ENCODE measurements at places on chromosomes 5 and 9.

DNA sequence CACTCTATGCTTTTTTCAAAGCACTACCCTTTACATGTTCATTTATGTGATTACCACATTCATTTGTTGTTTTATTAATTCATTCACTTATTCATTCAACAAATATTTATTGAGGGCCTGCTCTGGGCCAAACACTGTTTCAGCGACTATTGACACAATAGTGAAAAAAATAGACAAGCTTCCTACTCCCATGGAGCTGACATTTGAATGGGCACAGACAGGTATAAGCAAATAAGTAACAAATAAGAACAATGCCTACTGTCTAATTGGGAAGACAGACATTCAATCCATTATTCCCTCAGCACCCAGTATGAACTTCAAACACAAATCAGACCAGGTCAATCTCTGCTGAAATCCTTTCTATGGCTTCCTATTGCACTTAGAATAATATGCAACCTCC lies 156.9 kb upstream of the NR3C1 start:
- no peak for DNase-seq

DNA sequence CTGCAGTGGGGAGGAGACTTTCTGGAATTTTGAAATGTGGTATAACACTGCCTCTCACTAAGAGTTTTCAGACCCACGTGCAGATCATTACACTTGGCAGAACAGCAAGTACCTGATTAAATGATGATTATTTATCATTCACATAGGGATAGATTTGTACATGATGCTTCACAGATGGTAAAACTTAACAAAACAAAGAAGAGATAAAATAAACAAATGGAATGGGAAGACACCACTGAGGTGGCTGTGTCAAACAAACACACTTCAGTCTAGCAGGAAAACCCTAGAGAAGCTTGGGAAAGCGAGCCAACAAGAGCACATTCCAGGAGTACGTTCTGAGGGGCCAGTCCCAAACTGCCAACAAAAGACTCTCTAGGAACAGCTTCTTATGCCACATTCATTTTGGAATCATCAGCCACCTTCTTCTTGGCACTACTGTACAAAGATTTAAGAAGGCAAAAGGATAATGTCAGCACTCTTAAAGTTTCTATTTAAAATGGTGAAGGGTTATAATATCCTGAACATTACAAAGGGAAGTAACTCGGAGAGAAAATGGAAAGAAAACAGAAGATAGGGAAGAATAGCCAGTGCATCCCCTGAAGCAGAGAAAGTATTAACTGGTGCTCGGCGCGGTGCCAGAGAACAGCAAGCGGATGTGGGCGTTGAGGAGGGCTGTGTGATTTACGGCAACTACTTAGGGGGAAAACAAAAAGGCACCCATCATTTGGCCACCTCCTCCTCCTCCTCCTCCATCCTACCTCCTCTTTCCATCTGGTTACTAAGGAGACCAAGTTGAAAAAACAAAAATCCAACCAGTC lies 1.6 kb downstream of the MED27 start:
- DNase-seq, result no peak

- DNase-seq, result no peak
Observed at GRCh38 chr5:171469326-171469725, 49.9 kb downstream of the FGF18 start.

DNA sequence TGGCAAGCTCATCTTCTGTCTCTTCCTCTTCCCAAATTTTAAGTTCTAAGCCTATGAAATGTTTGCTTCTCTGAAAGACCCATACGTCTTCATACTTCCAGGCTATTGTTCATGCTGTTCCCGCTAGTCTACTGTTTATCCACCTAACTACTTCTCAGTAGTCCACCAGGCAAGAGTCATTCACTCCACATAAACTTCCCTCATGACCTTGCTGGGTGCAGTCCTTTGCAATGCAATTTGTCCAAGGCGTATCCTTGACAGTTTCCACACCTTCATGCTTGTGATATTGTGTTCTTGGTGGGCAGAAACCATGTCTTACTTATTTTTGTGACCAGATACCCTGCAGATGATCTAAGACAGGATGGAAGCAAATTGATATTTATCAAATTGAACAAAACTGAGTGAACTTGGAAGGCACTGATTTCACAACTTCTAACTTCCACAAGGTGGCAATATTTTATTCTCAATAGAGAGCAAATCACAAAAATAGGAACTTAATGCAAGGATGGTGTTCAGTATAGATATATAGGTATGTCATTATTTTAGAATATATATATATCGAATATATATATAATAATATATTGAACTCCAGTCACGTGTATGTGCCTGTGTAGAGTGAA lies 30.3 kb downstream of the TYRP1 start:
- no peak for DNase-seq

- no peak for DNase-seq
Observed at GRCh38 chr9:71431931-71432330, 310.5 kb upstream of the TRPM3 start.

DNA sequence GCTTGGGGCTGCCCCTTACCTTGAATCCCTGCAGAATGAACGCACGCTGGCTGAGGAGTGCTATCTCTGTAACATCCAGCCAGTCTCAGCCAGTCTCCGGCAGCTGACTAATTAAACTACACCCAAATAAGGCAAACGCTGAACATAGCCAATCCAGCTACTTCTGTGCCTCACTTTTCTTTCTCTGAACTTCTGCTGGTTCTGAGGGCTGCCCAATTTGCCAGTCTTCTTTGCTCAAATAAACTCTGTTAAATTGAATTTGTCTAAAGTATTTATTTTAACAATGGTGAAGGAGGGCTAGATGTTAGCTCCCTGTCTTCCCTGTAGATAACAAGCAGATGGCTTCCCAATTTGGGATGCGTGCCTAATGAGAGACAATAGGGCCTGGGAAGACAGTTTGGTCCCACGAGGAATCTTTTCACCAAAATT lies 154.0 kb upstream of the NFIL3 start:
- no peak for DNase-seq

DNA sequence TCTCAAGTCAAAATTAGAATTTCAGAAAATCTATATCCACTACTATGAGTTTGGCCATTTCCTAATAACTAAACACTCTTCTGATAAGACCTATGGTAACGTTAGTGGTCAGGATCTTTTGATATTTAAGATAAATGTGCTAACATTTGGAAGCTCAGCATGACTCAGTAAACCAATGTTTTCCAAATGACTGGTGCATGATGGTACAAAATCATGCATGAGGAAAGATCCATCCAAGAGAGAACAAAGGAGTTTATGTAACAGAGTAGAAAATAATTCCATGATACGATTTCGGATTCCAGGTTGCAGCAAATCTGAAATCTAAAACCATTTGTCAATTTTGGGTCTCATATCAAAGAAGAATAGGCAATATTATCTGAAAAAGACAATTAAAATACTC lies 279.2 kb downstream of the NSG2 start:
- DNase-seq, result no peak

DNA sequence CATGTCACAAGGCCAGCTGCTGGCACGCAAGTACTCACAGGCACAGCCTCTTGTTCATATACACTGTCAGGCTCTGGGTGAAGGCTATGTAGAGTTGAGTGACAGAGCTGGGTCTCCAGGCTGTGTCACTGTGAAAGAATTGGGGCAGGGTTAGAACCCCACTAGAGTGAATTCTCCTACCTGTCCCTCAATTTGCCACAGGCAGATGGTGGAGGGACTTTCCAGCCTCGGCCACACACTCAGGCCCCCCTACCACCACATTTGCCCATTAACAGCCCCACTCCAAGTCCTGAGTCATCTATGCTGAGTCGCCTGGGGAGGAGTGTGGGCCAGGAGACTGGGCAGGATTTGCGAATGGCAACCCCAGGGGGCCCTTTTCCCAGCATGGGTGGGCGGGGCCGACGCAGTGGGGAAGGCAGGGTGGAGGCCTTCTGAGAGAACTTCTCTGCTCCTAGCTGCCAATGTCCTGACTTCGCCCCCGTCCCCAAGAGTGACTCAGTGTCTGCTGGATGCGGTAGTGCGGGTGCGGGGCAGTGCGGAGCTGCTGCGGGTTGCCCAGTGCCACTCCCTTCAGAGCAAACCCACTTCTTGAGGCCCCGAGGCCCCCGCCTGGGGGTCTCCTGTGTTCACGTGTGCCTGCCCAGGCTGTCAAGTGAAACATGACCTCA lies 50.3 kb upstream of the PSD2 start:
- peak; percentile 56 for DNase-seq

DNA sequence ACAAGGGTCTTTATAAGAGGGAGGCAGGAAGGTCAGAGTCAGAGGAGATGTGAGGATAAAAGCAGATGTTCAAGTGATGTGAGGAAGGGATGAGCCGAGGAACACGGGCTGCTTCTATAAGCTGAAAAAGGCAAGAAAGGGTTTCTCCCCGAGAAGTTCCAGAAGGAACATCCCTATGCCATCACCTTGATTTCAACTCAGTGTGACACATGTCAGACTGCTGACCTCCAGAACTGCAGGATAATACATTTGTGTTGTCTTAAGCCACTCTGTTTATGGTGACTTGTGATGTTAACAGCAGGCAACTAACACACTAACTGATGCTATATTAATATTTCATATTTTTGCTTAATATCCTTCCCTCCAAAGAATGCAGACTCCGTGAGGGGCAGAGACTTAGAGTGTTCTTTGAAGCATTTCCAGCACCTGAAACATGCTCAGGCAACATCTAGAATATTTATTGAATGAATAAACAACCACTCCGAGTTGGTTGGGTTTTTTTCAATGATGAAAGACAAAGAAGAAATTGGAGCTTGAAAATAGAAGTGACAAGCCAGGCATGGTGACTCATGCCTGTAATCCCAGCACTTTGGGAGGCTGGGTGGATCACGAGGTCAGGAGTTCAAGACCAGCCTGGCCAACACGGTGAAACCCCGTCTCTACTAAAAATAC lies 77.6 kb upstream of the ADRA1B start:
- no peak for DNase-seq

- DNase-seq, result no peak
Observed at GRCh38 chr5:119031011-119031886, 39.6 kb upstream of the DMXL1 start.

DNA sequence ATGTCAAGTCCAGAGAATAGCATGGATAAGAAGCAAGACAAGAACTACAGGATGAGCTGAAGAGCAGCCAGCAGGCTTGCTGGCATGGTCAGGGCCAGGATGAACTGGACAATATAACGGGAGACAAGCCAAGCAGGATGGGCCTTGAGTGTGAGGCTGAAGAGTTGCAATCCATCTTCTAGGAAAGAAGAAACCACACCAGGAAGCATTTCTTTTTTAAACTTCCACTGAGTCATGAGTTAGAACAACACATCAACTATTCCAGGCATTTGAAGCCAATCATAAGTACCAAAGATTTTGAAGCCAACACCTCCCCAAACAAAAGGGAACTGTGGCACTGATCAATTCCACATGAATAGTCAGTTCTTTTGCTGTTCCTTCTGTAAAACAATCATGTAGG lies 27.3 kb downstream of the SLC31A2 start:
- DNase-seq, result no peak

- DNase-seq, result no peak
Observed at GRCh38 chr9:95000821-95001220, 274.3 kb downstream of the AOPEP start.

GRCh38 chr9:129080298-129080600 lies 662 bp upstream of the DOLPP1 start:
- DNase-seq, result no peak

DNA sequence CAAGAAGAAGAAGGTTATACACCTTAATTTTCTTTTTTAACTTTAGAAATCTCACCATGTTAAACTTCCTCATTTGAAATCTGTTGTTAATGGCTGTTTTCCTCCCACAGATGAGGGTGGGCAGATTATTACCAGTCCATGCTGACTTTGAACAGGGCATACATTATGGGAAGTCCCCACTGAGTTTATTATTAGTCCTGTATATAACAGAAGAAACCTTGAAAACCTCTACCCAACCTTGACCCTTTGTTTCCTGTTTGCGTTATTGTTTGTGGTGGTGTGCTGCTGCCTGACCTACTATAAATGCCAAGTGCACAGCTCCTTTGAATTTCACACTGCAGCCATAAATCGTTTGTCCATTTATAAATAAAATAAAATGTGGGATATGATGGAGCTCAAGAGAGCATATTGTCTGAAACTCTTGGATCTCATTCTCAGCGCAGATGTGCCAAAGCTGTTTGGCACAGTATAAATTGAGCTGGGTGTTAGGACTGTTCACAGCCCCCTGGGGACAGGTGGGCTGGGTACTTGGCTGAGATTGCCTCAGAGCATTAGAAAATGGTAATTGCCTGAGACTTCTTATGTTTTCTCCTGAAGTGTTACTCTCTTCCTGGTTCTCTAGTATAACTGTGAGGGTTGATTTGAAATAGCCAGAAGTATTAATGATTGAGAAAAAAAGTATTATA lies 139.6 kb downstream of the SPATA31D1 start:
- DNase-seq, result no peak

DNA sequence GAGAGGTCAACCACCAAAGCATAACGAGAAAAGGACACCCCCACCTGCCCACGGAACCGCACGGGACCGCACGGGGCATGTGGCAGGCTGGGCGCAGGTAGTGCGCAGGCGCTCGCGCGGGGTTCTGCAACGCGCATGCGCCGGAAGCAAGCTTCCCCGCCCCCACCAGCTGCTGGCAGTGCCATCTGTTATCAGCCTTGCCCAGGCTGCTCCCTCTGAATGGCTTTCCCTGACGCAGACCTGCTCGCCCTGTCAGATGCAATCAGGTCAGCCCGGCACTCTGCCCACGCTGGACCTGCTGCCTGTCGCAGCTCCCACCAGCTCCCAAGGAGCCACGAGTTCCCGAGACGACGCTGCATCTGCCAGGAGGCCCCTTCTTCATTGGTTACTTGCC lies 22.8 kb downstream of the PTCH1 start:
- DNase-seq, result peak; percentile 72

GRCh38 chr9:26947736-26948135 lies 694 bp upstream of the PLAA start:
- DNase-seq, result no peak

- no peak for DNase-seq
Observed at GRCh38 chr9:129437626-129438323, 183.1 kb downstream of the C9orf50 start.

DNA sequence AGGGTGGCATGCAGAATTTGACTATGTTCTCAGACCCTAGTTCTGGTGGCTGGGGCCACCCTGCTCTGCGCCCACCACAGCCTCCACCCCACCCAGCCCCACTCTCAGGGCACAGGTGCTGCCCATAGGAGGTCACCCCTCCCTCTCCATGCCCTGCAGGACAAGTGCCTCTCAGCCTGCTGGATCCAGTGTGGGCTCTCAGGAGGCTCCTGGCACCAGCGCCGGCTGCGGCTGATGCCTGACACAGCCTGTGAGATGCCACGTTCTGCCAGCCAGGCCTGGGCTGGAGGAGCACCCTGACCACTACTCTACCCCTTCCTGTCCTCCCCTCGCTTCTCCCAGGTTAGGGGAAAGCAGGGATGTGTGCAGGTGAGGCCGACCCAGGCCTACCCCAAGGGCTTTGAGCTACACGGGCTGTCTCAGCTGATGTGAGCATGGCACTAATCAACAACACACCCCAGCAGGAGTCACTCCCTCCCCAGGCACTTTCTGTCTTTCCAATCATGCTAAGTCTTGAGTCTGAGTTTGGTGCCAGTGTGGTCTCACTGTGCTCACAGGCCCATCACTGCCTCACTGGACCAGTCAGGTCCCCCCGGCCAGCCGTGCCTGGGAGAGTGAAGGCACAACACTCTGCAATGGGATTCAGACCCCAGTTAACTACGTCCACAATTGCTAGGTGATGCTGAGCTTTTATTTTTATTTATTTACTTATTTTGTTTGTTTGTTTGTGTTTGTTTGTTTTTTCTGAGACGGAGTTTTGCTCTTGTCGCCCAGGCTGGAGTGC lies 12.1 kb upstream of the BARX1 start:
- no peak for DNase-seq

Data from Caco-2 (cell line).